ENCODE measurements at places on chromosomes 16 and 17. TPM values are rescaled to one million over a fixed set of nuclear protein-coding genes. Genes with fewer than 3 reads are reported as not detected.

USB1 gene
- 25.4 TPM for total RNA-seq

MT4 gene
- not detected for total RNA-seq

- DNase-seq, result no peak
Measured at GRCh38 chr17:14772776-14773175, 471.9 kb downstream of the HS3ST3B1 start.

- DNase-seq, result no peak
Measured at GRCh38 chr17:73933871-73934270, 269.6 kb upstream of the RPL38 start.

WNT9B gene
- total RNA-seq, result not detected

GRB7 gene
- 42.0 TPM for total RNA-seq

DNA sequence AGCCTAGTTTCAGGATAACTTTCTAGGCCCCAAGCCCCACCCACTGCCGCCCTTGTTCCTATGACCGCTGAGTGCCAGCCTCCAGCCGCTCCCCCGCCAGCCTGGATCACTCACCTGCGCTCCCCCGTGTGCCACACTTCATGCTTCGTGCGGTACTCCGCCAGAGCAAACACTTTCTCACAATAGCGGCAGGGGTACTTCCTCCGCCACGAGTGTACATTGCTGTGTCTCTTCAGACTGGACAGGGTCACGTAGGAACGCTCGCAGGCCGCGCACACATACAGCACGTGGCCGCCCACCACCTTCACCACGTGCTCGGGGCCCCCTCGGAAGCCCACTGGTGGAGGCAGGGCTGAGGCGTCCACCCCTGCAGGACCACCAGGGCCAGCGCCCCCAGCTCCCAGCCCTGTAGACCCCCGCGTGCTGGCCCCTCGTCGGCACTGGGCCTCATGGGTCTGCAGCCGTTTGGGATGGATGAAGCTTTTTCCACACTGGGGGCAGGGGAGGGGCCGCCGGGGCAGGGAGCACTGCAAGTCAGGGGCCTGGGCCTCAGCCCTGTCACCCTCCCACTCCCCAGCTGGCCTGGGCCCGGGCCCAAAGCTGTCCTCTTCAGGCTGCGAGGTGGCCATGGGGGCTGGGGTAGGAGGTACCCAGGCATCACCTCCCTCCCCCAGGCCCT is 13.7 kb downstream of the ZBTB4 start:
- no peak for DNase-seq

DNA sequence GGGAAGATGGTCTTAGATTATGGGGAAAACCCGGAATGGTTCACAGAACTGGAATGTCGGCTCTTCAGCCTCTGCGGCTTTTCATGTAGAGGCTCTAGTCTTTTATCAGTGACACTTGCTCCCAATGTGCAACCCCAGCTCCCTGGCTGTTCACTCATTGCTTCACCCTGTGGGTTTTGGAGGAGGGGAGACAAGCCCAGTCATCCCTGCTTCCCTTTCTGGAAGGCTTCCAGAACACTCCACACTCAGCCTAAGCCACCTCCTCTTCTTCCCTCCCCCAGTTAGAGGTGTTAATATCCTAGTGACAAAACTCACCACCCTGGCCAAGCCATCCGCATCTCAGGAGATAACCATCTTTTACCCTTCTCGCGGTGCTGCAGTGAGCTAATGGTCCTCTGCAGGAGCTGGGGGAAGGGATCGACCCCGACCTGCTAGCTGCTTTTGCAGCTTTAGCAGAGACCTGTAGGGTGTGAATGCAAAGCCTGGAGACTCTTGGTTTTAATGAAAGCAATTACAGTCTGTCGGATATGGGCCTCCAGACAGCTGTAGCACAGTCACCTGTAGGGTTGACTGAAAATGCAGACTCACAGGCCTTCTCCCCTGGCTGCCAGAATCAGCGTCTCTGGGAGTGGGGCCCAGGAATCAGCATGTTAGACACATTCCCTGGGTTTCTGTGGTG is 24.3 kb upstream of the LASP1NB start:
- peak; percentile 90 for DNase-seq

GRCh38 chr16:49920397-49920796 is 64.5 kb upstream of the ZNF423 start:
- no peak for DNase-seq

DNA sequence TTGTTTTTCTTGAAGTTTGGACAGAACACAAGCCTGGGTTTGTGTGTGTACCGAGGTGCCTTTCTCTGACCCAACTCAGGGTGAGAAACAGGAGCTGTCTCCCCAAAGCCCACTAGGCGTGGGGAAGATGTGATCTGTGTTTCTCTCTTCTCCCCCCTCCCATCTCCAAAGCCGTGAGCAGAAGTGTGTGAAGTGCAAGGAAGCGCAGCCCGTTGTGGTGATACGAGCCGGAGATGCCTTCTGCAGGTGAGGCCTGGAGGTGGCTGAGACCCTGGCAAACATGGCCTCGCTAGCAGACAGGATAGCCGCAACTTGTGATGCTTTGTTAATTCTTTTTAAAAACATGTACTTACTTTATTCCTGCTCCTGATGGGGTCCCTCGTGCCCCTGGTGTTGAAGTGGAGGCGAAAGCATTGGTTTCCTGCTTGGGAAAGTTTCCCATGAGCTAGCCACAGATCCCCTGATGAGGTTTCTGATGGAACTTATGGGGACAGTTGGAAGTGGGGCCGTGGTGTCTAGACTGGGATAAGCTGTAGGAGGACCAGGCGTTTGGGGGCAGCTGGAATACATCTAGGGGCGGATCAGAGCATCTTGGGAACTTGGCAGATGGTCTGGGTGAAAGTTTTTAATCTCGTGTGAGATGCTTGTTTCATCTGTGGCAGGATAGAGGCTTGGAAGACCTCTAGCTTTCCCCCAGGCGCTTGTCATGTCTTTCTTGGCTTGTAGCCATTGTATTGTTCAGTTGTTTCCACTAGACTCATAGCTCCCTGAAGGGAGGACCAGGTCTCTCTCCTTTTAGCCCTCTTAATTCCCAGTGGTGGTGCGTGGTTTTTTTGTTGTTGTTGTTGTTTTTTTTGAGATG is 893 bp downstream of the CTU2 start:
- DNase-seq, result no peak

MAF gene
- 0.58 TPM for total RNA-seq

GRCh38 chr16:50751528-50751927 is 9.6 kb downstream of the CYLD start:
- DNase-seq, result no peak

GRCh38 chr17:67359960-67360791 is 6.2 kb downstream of the PSMD12 start:
- no peak for DNase-seq

DNA sequence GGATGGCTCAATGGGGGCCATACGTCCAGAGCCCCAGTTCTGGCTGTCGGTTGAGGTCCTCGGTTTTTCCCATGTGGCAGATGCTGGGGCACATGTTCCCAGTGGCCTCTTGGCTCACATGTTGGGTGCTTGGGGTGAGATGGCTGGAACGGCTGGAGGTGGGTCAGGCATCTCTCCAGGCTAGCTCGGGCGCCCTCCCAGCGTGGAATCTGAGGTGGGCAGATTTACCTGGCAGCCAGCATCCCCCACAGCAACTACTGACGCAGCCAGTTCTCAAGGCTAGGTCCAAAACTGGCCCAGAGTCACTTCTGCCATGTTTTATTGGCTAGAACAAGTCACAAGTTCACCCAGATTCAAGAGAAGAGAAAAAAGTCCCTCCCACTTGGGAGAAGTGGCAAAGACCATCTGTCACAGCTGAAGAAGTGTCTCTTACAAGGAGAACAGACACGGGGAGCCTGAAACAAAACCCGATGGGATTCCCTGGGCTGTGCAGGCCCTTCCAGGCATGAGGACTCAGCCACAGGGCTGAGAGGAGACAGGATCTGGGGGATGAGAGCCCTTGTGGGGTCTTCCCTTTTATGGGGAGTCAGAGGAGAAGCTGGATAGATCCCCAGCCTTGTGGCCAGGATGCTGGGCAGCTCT is 15.2 kb downstream of the ACE start:
- DNase-seq, result no peak

DNA sequence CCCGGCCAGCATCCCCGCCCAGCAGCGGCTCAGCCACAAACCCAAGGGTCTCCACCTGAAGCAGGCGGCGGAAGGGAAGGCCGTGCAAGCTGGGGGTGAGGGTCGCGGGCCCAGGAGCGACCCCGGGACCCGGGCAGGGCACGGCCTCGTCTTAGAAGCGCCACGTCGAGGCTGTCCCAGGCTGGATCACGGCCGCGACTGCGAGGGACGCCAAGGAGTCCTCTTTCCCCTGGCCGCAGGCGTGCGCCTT is 538 bp upstream of the CCNF start:
- no peak for DNase-seq

DNA sequence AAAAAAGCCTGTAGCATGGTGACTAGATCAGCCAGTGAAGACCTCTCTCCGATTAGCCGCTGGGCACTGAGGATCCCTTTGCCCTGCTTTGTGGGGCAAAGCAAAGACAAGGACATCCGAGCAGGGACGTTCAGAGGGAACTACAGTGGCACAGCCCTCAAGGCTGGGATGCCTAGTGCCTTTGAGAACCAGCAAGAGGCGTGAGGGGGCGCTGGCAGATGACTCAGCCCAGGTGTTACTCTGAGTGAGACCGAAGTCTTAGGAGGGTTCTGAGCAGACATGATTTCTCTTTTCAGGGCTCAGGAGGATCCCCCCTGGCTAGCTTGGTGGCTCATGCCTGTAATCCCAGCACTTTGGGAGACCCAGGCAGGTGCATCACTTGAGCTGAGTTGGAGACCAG is 178.6 kb downstream of the CPPED1 start:
- no peak for DNase-seq

KRT31 gene
- total RNA-seq, result not detected

ATXN2L gene
- 51.1 TPM for total RNA-seq

GRCh38 chr17:32483451-32484019 is 3.3 kb upstream of the CDK5R1 start:
- no peak for DNase-seq

GRCh38 chr16:78679546-78679945 is 580.1 kb downstream of the WWOX start:
- no peak for DNase-seq

GRCh38 chr16:31177136-31177535 is 2.8 kb upstream of the FUS start:
- DNase-seq, result peak; percentile 74

DNA sequence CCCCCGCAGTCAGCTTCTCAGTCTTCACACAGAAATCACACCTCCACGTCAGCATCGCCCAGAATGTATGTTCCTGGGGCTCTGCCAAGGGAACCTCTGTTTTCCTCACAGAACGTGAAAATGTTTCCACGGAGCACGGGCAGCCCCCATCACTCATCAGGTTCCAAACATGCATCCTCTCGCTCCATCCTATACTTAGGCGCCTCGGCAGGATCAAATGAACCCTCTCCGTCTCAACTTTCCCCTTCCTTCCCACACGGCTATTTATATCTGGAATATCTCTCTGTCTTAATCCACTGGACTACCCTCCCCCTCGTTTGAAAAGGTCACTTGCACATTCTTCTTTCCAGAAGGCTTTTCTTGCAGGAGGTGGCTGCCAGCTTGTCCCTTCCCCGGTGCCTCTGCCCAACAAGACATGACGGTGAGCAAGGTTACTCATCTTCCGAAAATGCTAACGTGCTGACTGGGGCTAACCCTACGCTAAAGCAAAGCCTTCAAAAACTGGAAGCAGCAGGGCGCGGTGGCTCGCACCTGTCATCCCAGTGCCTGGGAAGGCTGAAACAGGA is 21.6 kb downstream of the NXN start:
- no peak for DNase-seq

- no peak for DNase-seq
Measured at GRCh38 chr16:71526111-71526631, at the start of gene CHST4. CHST4 (plus strand) TSS chr16:71526426; CDS start chr16:71536678, 10,252 bp downstream.

SMURF2 gene
- total RNA-seq, result 48.3 TPM

GPR142 gene
- not detected for total RNA-seq

GRCh38 chr17:40854175-40854814 is 12.7 kb downstream of the KRT12 start:
- peak; percentile 77 for DNase-seq

DNA sequence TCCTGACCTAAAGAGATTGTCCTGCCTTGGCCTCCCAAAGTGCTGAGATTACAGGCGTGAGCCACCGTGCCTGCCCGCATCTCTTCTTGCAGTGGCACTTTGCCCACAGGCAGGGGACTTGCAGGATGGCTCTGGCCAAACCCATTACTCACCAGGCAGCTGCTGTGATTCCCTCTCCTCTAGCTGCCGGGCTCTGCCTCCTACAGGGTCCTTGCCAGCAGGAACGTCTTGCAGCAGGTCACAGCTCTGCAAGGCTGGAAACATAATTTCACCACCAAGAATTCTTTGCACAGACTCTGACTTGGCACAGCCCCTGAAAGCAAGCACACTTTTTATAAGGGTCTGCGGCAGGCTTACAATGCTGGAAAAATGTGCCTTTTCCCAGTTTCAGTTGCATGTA is 20.3 kb downstream of the COX4I1 start:
- no peak for DNase-seq

NUTF2 gene
- total RNA-seq, result 549 TPM

- no peak for DNase-seq
Measured at GRCh38 chr16:54890381-54890780, 40.3 kb upstream of the IRX5 start.

- DNase-seq, result no peak
Measured at GRCh38 chr17:40355123-40355803, 9.3 kb downstream of the GJD3 start.

GRCh38 chr17:75607086-75607485 is 19.5 kb downstream of the MYO15B start:
- DNase-seq, result no peak

- DNase-seq, result peak; percentile 88
Measured at GRCh38 chr16:4597174-4597573, 17.5 kb downstream of the UBALD1 start.

DNA sequence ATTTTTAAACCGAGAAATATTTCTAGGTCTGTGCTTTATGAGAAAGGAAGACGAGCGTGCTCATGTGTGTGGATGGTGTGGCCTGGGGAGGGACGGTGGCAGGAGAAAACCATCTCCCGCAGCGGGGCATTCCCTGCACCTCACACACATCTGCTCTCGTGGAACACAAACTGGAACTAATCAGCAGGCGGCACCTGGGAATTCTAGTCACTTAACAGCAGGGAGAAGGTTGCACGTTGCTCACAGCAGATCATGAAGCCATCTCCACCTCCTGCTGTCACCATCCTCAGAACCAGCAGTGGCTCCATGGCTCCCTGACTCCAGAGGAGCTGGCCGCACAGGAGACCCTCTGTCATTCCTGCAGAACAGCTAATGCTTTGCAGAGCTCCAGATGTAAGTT is 35.2 kb downstream of the ADCY9 start:
- DNase-seq, result no peak

MYOCD gene
- total RNA-seq, result 2.2 TPM

GRCh38 chr17:34706029-34706428 is 126.6 kb downstream of the TMEM132E start:
- no peak for DNase-seq

- no peak for DNase-seq
Measured at GRCh38 chr16:84754353-84754856, 54.6 kb downstream of the USP10 start.

RHBDL1 gene
- 0.43 TPM for total RNA-seq

GRCh38 chr17:17822189-17822588 is 14.6 kb downstream of the SREBF1 start:
- no peak for DNase-seq

RBBP6 gene
- total RNA-seq, result 27.9 TPM

- DNase-seq, result no peak
Measured at GRCh38 chr16:78648517-78648916, 549.1 kb downstream of the WWOX start.

Measured in epithelial cell of proximal tubule (primary cell).